ENCODE measurements at places on chromosomes 16 and 17.

- peak; percentile 72 for DNase-seq
These were observed 1.6 kb downstream of the SIRT7 start for GRCh38 chr17:81916234-81917001.

- DNase-seq: no peak
These were observed 10.2 kb downstream of the RAB11FIP4 start for GRCh38 chr17:31401456-31402254.

- DNase-seq: no peak
These were observed 125.7 kb downstream of the CMIP start for GRCh38 chr16:81570151-81570846.

DNA sequence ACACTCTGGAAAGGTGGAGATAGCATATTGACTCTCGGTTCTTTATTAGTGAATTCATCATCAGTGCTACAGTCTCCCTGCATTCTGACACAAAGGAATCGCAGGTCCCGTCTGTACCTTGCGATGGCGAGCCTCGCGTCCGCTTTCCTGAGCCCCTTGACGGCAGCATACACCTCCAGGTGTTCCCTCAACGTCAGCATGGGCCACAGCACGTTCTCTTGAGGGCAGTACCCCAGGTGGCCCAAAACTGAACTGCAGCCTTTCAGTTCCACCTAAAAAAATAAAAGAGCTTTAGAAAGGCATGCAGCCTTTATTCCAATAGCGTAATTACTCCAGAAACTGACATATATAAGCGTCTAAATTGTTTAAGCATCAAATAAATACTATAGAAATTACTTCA, 24.2 kb upstream of the ABCA9 start:
- no peak for DNase-seq
